Cerebellar nuclear complex (tissue), 1 donor: ENCODE measurements at places on chromosomes 7 and 10.
A peak's percentile ranks its signal among the peaks of the same experiment; 100 is the strongest.

DNA sequence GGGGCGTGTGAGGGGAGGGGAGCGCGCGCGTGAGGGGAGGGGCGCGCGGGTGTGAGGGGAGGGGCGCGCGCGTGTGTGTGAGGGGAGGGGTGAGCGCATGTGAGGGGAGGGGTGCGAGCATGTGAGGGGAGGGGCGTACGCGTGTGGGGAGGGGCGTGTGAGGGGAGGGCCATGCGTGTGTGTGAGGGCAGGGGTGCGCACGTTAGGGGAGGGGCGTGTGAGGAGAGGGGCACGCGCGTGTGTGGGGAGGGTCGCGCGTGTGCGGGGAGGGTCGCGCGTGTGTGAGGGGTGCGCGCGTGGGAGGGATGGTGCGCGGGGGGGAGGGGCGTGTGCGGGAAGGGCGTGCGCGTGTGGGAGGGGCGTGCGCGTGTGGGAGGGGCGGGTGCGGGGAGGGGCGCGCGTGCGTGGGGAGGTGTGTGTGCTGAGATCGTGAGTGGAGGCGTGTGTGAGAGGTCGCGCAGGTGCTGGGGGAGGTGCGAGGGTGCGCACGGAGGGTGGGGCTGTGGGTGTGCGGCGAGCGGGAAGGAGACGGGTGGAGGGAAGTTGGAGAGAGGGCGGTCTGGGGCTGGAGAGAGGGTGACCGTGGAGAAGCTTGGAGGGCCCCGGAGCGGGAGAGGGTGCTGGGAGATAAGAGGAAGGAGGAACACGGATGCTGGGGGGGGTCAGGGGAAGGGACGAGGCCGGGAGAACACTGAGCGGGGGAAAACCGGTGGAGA lies 19.7 kb downstream of the MXI1 start:
- DNase-seq, result no peak

GRCh38 chr7:150939466-150939865 lies 38.7 kb downstream of the KCNH2 start:
- DNase-seq, result no peak

GRCh38 chr7:27763983-27764508 lies 24.1 kb downstream of the TAX1BP1 start:
- DNase-seq, result no peak

DNA sequence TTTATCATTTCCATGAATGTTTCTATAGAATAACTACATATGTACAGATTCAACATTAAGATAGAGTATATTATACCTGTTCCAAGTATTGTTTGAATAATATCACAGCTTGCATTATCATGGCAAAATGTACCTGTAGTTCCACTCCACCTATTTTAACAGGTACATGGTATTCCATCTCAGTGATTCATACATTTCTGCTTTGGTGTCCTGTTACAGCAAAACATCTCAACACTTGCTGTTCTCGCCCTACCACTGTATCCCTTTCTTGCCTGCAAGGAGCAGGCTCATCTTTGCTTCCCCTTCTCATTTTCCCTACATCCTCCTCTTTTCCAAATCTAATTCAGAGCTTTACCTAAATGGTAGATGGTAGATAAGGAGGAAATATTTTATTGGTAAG lies 27.1 kb upstream of the SGCE start:
- DNase-seq, result no peak

DNA sequence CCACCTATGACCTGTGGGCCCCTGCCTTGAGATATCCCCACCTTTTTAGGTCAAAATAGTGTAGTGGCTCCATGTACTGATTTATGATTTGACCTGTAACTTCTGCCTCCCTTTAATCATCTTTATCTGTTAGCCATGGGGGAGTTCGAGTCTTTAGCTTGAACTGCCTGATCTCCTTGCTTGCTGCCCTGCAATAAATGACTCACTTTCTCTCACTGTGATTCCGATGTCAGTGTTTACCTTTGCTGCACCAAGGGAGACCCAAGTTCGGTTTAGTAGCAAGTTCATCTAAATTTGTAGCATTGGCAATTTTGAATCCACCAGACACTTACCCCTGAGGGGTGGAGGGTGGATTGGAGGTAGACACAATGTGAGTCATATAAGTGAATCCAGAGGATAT lies 814.6 kb upstream of the AUTS2 start:
- DNase-seq, result no peak

- DNase-seq, result no peak
Observed at GRCh38 chr7:125355899-125356298, 426.3 kb upstream of the POT1 start.

DNA sequence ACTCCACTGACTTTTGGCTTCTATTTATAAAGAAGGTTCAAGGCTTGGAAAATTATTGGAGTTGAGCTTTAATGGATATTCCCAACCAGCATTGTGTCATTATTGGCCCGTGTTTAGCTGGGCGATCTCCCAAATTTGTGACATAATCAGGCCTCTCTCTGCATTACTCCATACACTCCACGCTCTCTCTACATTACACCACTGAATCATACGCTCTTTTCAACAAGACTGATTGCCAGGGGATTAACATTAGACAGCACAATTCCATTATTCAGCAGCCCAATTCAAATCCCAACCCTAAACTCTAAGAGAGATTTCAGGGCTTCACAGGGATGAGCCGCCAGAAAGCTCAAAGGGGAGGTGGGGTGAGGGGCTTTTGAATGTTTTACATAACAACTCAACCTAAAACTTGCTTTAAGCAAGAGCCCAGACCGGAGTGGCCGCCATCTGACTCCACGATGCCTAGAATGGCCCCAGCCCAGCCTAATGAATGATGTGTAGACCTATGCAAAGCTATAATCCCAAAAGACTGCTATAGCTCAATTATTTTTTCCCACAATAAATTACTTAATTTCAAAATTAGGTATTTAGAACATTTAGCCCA lies 61.8 kb downstream of the FGFR2 start:
- no peak for DNase-seq

DNA sequence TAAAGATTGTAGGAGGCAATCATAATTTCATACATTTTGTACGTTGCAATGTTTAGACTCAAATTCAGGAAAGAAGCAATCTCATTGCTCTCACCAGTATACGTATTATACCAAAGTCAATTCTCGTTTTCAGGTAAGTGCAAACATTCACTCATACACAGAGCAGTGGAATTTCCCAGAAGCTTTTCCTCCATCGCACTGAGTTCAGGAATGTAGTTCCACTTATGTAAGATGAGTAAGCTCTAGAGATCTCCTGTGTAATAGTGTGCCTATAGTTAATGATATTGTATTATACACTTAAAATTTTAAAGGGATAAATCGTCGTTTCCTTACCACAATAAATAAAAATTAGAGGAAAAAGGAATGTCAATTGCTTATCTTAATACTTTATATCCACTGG lies 470.8 kb upstream of the KCND2 start:
- DNase-seq, result no peak

DNA sequence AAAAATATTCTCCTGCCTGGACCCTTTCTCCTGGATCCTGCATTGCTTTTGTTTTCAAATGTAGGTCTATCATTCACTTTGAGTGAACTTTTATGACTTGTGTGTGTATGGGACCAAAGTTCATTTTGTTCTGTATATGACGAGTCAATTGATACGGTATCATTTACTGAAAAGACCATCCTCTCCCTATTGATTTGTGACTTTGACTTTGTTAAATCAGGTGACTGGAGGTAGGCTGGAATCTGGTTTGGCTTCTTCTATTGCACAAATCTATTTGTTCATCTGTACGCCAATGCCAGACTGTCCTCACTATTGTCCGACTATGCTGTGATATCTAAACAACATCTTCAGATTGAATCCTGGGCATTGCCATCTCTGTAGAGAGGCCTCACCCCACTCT lies 5.3 kb upstream of the ARMS2 start:
- no peak for DNase-seq

- DNase-seq, result no peak
Observed at GRCh38 chr7:142301923-142302550, 44.2 kb upstream of the PRSS58 start.

GRCh38 chr7:33671531-33672262 lies 233.6 kb upstream of the BMPER start:
- no peak for DNase-seq

DNA sequence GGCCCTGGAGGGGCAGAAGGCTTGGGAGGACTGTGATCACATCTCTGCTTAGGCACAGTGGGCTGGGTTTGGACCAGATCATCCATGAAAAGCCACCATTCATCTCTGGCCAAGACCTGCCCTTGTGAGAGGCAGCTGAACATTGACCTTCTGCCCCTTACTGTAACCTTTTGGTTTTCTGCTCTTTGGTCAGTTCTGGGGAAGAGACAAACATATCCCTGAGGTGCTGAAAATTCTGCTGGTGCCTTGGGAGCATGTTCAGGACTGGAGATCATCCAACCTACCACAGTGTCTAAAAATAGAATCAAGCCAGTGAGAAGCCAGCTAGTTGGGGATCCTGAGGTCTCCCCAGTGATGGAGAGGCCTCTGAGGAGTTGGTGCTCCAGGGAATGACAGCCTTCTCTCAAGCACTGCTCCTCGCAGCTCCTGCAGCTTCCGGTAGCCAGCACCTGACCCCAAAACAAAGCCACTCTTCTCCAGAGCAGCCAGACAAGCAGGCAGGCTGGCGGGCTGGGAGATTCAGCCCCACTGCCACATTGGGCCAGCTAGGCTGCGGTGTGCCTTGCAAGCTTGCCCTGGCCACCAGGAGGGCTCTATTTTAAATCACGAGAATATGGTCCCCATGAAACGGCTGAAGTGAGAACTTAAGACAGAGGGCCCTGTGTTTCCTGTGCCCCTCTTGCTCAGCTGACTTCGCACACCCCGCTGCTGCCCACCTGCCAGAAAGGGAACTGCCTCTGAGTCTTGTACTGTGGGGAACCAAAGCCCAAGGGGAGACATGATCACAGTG lies 37.8 kb upstream of the UBE2H start:
- DNase-seq, result no peak

GRCh38 chr10:126917375-126917774 lies 12.1 kb downstream of the DOCK1 start:
- DNase-seq, result no peak

DNA sequence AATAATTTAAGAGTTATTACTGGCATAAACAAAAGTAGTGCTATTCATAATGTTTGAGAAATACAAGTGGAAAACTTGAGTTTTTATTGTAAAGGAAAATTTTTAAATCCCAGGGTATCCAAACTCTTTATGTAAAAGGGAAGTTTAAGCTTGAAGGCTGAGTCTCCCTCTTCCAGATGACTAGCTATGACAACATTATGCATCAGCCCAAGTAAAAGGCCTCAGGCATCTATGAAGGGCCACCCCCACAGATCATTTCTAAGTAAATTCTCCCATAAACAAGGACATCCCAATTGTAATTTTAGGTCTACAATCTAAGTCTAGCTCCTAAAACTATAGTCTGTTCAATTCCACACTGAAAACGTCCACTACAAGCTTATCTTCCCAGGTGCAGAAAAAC lies 166.2 kb upstream of the STEAP1 start:
- no peak for DNase-seq

GRCh38 chr10:118754229-118754555 lies 578 bp downstream of the CACUL1 start:
- DNase-seq, result no peak

DNA sequence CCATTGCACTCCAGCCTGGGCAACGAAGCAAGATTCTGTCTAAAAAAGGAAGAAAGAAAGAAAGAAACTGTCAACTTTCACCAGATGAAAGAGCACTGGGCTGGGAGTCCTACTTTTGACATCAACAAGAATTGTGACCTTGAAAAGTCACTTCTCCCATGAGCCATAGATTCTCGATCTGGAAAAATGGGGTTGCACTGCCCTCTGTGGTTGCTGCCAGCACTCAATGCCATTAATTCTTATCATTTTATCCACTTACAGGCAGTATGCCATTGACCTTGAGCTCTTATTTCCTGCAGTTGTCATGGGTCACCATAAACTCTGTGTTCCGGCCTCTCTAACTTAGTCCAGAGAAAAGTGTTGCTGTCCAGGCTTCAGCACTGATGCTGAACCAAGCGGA lies 137.2 kb downstream of the NOC3L start:
- no peak for DNase-seq

- DNase-seq, result no peak
Observed at GRCh38 chr7:47326808-47327207, 255.1 kb downstream of the TNS3 start.

- no peak for DNase-seq
Observed at GRCh38 chr10:129123428-129123827, 343.6 kb upstream of the MGMT start.

- DNase-seq, result no peak
Observed at GRCh38 chr10:130737621-130738020, 573.9 kb downstream of the TCERG1L start.

- DNase-seq, result no peak
Observed at GRCh38 chr7:133562621-133563020, 309.7 kb downstream of the EXOC4 start.

- DNase-seq, result no peak
Observed at GRCh38 chr10:120613180-120613579, 156.2 kb downstream of the PLPP4 start.

DNA sequence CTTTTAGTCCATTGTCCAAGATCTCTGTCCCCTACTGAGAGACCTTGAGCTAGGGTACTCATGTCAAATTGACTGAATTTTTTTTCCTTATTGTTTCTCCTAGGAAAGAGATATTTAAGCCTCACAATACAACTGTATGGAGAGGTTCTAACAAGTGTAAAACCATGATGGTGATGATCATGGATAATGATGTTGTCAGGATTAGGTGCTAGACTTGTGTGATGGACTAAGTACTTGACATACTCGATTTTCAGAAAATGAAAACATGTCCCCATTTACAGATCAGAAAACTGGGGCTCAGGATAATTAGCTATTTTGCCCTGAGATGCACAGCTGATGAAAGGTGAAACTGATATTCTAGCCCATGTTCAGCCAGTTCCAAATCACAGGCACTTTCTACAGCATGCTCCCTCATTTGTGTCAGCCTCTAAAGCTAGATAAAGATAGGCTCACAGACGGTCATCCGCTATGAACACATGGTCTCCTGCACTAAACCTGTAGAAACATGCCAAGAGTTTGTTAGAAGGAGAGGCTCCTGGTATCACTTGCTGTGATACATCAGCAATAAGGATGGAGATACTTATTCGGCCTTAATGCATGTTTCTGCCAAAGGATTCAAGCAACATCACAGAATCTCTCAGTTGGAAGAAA lies 67.6 kb downstream of the CREB3L2 start:
- DNase-seq, result no peak

- DNase-seq, result no peak
Observed at GRCh38 chr7:55155351-55156117, 136.7 kb downstream of the EGFR start.

DNA sequence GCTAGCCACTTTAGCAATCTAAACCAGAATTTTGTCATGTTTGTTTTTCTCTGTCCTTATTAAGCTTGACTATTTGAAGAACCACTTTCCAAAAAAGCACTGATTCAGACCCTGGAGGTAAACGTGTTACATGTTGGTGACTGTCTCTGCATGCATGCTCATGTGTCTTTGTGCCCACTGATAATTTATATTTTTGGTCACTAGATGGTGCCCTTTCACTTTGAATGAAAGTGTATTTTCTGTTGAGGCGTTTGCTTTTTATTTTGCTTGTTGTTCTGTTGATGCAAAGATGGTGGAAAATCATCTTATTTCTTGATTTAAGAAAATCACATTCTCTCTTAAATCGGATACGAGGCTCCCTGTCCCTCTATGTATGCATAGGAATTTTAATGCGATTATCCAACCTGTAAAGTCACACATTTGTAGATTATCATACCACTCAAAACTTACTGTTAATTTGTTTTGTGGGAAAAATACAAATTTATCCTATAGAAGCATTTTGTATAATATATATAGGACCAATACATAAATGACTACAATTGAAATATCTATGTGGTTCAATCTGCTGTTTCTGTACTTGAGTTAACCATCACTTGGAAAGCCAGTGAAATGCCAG lies 269.3 kb downstream of the BICC1 start:
- peak; percentile 37 for DNase-seq

GRCh38 chr10:12993595-12993994 lies 7.9 kb downstream of the CCDC3 start:
- DNase-seq, result no peak

GRCh38 chr10:68742397-68742796 lies 21.4 kb downstream of the CCAR1 start:
- no peak for DNase-seq
